ENCODE measurements at places on chromosomes 16 and 17. TPM values are rescaled to one million over a fixed set of nuclear protein-coding genes. Genes with fewer than 3 reads are reported as not detected.

DNA sequence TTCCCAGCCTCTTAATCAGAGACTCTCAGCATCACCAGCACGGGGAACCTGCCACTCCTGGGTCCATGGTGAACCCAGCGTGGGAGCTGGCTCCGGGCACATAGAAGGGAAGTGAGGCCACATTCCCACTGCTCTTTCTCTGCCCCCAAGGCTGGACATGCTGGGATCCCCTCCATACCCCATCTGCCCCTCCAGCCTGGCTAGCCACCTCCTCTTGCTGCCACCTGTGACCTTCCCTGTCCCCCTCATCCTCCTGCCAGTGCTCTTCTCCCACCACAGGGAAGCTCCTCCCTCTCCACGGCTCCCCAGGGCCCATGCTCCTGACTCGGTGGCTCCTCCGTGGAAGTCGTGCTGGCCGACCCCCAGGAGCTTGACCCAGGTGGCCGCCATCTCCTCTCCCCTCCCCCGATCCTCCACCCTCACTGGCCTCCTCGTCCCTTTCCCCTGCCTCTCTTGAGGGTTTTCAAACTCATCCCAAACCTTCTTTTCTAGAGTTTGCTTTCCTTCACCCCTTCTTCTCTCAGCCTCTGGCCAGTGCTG, 139.1 kb upstream of the CHMP6 start:
- no peak for DNase-seq

- no peak for DNase-seq
Measured at GRCh38 chr17:50359998-50360461, 13.0 kb downstream of the MRPL27 start.

- no peak for DNase-seq
Measured at GRCh38 chr16:66661210-66661560, 35.4 kb downstream of the CMTM4 start.

- DNase-seq = no peak
Measured at GRCh38 chr16:49699841-49700175, 156.1 kb downstream of the ZNF423 start.

DNA sequence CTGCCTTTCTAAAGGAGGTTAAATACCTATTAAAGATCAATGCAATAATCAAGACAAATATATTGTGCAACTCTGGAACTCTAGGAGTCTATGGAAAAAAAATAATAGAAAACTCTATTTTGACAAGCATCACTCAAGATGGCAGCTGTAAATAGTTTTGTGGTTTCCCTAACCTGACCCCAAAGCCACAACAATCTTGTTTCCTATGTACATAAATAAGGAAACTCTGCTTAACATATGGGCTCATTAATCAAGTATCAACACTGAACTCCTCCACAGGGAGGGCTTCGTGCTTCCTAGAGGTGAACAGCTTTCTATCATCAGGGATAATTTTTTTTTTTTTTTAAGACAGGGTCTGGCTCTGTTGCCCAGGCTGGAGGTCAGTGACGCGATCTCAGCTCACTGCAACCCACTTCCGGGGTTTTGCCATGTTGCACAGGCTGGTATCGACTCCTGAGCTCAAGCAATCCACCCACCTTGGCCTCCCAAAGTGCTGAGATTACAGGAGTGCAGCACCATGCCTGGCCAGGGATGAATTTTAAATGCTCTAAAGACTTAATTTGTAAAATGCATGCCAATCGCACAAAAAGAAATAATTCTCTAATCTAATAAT, 42.5 kb downstream of the ARHGAP17 start:
- DNase-seq = no peak

DNA sequence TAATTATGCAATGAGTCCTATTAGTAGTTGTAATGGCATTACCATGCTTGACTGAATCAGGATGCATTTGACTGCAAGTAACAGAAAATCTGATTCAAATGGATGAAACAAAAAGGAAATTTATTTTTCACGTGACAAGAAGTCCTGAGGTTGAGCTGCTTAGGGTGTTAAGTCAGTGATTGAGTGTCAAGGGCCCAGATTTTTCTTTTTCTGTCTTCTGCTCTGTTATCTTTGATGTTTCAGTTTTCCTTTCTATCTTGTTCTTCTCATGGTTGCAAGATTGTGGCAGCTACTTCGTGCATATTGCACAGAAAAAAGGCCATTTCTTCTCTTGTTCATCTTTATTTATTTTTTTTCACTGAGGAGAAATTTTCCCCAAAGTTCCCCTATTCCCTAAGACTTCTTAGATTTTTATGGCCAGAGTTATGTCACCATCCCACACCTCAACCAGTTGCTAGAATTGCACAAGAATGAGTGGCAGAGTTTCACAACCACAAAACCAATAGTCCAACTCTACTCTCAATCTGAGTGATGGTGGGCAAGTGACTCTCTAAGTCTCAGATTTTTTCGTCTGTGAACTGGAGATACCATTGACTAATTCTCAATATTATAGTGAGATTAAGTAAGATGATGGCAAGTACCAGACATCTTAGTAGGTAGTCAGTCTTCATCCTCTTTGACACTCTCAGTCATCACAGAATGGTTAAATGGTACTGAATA, 15.7 kb upstream of the GPR139 start:
- DNase-seq = no peak

DNA sequence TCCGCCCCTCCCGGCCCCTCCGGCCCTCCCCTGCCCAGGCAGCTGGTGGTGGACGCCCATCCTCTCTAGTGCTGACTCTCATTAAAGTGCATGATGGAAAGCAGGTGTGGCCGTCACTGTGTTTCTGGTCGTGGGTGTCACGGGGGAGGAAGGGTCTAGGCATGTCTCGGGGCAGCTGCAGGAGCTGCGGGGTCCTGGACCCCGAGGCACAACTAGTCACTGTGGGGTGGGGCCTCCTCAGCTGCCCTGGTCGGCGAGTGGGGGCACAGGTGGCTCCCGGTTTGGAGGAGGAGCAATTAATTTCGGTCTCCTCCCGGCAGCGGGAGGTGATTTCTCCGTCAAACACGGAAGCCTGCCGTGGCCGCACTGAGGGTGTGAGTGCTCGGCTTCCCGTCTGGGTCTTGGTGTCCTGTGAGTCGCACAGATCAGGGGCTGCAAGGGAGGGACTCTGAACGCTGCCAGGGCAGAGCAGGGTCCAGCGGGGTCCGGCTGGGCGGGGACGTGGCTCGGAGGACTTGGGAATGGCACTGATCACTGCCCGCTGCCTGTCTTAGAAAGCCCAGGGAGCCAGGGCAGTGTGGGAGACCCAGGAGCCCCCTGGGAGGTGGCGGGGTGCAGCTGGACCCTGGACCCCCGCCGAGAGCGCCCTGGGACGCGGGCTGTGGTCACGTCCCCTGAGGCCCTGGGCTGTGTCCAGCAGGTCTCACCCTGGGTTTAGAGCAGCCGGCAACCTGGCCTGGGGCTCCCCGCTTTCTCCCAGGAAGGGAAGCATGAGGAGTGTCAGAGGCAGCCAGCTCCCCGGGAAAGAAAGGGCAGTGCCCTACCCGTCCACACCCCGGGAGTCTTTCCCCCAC, 3.3 kb downstream of the TPSD1 start:
- no peak for DNase-seq

- no peak for DNase-seq
Measured at GRCh38 chr17:1947743-1948516, 77.2 kb downstream of the RTN4RL1 start.

DNA sequence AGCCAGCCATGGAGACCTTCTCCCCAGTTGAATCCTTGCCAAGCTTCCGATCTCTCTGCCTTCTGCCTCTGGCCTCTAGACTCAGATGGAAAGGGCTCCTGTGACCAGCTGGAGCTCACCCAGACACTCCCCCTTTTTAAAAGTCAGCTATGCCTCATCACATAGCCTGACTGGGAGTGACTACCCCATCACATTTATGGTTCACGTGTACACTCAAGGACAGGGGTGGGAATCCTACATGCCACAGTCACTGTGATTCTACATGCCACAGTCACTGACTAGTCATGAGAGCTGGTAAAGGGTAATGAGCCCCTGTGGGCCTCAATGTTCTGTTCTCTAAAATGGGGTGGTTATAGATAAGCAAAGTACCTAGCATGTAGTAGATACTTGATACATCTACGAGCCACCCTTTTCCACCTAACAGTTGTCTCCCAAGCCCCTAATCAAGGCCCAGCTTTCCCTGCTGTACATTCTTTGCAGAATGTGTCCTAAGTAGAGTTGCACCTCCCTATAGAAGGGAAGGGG, 85.1 kb downstream of the RGS9 start:
- no peak for DNase-seq

SSTR5 gene
- 0.22 TPM for total RNA-seq

Data from H9 (cell line).